Occipital lobe (tissue), 3 donors: ENCODE measurements at places on chromosomes 11 and 22.

DNA sequence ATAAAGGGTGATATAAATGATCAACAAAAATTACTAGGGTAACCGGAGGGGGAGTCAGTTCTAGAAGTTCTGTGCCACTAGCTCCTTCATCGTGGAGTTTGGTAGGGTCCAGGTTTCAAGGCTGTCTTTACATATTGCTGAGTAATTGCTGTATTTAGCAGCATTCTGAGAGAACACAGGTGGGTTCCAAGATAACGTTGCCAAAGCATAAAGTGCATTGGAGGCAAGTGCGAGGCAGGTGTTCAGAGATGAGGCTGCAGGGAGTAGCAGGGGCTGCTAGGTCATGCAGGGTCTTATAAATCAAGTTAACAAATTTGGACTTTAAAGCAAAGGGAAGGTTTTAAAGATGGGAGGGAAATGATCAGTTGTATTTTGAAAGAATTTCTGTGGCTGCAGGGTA, 17.8 kb downstream of the SGSM3 start:
- DNase-seq = no peak

GRCh38 chr11:78474451-78474850, 56.8 kb upstream of the GAB2 start:
- no peak for DNase-seq

GRCh38 chr11:114846416-114846791, 168.1 kb downstream of the NXPE2 start:
- peak; percentile 58 for DNase-seq

DNA sequence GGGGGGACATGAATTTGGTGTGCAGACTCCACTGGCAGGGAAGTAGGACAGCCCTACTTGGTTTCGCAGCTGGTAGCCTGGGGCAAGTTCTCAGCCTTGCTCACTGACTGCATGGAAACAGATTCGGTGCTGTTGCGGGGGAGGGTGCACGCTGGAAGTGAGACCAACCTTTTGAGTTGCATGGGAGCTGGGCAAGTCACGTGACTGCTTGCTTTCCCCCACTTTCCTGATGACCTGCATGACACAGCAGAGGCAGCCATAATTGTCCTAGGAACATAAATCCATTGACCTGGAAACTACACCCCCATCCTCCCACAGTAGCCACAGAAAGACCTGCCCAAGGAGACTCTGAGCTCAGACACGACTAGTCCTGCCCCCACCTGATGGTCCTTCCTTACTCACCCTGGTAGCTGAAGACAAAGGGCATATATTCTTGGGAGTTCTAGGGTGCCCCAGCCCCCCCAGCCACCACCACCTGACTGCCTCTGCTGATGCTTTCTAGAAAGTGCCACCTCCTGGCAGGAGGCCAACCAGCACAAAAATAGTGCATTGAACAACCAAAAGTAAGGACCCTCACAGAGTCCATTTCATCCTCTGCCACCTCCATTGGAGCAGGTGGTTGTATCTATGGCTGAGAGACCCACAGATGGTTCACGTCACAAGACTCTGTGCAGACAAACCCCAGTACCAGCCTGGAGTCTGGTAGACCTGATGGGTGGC, 4.1 kb upstream of the HBG2 start:
- no peak for DNase-seq

GRCh38 chr22:34760276-34761008, 305.5 kb upstream of the ISX start:
- no peak for DNase-seq

DNA sequence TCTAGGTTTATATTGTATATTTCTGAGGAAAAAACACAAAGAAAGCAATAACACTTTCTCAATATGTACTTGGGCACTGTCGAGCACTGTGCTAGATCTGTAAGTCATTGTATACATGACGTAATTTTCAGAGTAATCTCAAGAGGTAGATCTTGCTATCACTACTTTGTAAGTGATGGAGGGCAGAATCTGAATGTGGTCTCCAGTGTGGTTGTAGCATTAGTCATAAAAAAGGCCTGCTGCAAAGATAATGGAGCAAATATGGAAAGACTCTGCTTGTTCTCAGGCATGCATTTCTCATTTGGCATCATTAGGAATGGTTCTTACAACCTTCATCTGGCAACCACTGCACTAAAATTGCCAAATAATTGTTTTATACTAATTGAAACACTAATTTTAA, 419.8 kb upstream of the CCDC179 start:
- DNase-seq = no peak

DNA sequence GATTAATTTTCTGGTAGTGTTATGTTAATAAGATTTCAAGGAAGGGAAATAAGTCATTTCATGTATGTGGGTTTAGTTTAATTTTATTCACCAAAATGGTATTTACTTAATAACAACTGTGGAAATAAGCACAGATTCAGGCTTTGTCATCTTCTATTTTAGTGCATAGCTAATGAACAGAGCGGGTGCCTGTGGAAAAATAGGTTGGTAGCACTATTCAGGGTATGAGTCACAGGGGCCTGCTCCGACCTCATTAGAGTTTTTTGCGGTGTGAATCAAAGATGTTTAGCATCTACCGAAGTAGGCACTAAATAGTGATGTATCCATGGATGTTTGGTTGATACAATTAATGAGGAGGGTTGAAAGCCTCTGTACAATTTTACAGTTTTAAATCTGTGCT, 78.2 kb downstream of the FAT3 start:
- DNase-seq = no peak

GRCh38 chr22:30054764-30055069, 25.5 kb upstream of the HORMAD2 start:
- DNase-seq = no peak

DNA sequence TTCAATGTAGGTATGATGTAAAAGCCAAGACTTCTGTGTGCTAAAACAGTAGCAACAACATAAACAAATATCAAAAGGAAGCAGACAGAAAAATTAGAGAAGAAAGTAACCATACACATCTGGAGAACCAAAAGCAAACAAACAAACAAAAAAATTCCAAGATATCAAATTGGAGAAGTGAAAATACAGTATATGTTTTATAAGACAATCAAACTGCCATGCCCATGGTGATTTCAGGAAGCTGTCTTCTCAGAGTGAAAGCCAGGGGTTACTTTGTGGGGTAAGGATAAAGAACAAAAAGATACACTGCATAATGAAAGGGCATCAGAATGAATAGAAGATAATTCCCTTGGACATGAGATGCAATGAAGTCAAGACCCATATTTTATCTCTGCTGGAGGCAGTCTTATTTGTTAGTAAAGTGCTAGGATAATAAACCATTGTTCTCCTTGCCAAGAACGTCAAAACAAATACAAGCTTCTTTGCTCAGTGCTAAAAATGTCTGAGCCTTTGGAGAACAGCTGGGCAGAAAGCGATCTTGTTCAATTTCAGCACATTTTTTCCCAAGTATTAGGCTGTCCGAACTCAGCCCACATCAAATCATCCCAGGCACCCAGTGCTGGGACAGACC, 38.1 kb upstream of the LDLRAD3 start:
- DNase-seq = no peak

DNA sequence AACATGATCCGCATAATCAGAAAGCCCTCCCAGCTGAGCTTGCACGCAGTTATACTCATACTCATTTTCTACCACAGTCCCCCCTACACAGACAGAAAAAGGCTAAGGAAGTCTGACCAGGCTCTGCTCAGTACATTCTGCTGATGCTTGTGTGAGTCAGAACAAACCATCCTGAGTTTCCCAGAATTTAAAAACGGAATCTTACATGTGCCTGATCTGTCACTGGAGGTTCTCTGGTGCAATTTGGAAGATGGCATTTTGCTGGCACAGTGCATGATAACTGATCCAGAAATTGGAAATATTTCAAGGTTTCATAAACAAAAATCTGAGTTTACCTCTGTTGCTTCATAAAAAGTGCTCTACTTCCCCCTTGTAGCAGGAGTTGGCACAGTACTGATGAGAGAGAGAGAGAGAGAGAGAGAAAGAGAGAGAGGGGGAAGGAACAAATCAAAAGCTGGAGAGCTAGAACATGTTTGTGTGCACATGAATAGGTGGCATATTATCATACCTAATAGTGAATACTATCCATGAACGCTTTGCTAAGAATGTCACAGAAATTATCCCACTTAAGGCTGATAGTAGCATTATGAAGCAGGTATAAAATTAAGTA, 1085.3 kb downstream of the DLG2 start:
- DNase-seq = no peak

GRCh38 chr22:28143961-28144745, 225.1 kb upstream of the PITPNB start:
- DNase-seq = no peak

DNA sequence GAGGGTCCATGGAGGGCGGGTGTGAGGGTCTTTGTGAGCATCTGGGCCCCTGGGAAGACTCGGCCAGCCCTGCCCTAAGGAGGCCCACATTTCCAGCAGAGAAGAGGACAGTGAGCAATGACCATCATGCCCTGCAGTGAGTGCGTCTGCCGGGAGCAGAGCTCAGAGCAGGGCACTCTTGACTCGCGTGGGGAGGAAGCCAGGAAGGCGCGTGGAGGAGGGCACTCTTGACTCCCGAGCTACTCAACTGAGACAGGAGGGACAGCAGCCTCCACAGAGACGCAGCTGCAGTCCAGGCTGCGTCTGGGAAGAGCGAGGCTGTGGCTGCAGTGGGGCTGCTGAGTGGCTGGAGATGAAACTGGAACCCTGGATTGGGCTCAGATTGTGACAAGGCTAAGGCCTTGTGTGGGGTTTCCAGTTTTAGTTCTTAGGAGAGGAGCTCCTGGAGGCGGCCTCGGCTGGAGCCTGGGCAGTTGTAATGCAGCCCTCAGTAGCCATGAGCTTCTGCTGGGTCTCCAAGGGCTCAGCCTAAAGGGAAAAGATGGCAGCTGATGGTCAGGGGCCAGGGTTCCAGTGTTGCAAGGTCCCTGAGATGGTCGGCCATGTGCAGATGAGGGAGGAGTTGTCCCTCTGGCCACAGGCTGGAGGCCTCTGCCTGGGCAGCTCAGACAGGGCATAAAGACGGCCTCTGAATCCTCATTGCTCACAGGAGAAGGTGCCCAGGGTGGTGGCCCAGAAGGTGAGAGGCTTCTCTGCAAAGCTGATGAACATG, 264.7 kb upstream of the B3GAT1 start:
- DNase-seq = no peak

- DNase-seq = no peak
Measured at GRCh38 chr22:42680648-42681047, 31.5 kb upstream of the CYB5R3 start.

DNA sequence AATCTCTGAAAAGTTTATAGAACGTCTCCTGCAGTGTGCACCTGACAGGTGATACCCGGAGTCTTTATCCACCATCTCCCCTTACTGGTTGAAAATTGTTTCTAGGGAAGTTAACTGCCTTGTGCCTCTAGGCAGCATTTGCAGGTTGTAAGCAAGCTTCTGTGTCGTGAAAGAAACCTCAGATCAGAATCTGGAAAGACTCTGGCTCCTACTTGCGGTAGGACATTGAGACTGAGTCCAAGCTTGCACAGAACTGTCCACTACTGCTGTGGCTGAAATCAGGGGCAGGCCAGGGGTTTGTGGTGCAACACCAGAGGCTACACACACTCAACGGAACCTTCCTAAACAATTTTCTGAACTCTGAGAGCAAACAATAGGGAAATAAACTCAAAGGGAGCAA, 34.8 kb upstream of the MYOD1 start:
- no peak for DNase-seq
